ENCODE measurements at places on chromosomes 6 and 20. TPM values are rescaled to one million over a fixed set of nuclear protein-coding genes. Genes with fewer than 3 reads are reported as not detected.
A peak's percentile ranks its signal among the peaks of the same experiment; 100 is the strongest.

- DNase-seq: no peak
These were observed 30.6 kb upstream of the ULBP3 start for GRCh38 chr6:150099546-150099945.

Gene SSTR4
- total RNA-seq: not detected

DNA sequence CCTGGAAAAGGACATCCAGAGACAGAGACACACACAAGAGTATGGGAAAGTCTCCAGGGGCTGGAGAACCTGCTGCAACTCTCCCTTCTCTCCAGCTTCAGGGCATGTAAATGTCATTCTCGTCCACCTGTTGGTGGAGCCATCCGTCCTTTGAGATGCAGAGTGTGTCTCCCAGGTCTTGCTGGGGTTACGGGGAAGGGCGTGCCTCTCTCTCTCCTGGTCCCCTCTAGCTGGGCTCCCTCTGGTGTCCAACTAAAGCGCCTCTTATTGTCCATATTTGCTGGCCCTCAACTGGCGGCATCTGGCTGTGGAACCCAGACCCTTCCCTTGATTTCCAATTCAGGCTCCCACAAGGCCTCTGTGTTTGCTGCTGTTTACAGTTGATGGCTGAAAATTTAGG lies 244.1 kb downstream of the BMP7 start:
- no peak for DNase-seq

GRCh38 chr6:124535746-124536145 lies 426.5 kb upstream of the RNF217 start:
- DNase-seq: no peak

DNA sequence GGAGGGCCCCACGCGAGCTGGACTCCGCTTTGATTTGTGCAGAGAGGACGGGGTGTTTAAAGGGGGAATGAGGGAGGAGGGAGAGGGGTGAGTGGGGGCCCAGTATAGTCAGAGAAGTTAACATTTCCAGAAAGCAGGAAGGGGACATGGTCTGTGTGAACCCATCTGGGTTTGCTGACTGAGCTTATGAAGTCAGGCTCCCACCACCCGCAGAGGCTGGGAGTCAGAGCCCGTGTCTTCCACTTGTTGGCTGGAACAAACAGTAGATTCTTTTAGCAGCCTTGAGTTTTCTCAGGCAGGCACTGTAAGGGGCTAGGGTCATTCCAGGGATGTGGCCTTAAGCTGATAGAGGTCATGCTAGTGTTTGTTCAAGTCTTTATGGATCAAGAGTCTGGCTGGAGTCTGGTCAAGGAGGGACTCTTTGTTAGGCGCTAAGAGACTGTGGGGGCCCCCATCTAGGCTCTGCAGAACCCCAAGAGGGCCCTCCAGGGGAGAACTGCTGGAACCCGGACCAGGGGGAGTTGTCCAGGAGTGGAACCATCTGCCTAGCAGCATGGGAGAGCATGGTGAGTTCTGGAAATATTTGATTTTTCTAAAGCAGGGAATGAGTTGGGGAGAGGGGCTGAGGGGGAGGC lies 31.1 kb upstream of the FOXQ1 start:
- DNase-seq: no peak

GRCh38 chr6:157527471-157527907 lies 146.5 kb downstream of the ZDHHC14 start:
- DNase-seq: peak; percentile 50

DNA sequence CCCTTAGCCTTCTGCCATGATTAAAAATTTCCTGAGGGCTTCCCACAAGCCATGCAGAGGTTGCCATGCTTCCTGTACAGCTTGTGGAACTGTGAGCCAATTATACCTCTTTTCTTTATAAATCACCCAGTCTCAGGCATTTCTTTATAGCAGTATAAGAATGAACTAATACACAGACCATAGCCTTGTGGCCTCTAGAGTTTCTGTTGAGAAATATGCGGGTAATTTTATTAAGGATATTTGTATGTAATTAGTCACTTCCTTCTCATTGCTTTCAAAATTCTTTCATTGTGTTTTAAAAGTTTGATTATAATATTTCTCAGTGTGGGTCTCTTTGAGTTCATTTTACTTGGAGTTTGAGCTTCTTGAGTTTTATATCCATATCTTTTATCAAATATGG lies 484.9 kb downstream of the COL12A1 start:
- DNase-seq: no peak

GRCh38 chr6:33983109-33983716 lies 162.7 kb downstream of the GRM4 start:
- peak; percentile 51 for DNase-seq

Gene PAK5
- total RNA-seq: 0.31 TPM

GRCh38 chr6:44078827-44079671 lies 48.2 kb downstream of the MRPL14 start:
- DNase-seq: peak; percentile 80

Gene CD93
- 14.2 TPM for total RNA-seq

DNA sequence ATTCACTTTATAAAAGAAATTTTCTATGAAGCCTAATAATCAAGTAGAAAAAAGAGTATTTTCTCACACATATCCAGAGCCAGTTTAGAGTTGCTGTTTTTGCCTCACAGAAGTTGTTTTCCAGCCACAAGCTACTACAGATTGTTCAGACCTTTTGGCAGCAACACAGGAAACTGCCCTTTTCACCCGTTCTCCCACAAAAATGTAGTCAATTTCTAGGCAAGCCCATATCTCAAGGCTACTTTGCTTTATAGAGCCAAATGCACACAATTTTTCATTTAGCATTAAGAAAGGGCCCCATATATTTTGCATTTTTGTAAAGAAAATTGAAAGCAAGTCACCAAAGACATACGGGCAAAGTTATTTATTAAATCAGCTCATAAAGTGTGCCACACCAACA lies 49.5 kb downstream of the EPB41L2 start:
- peak; percentile 75 for DNase-seq
